ENCODE measurements at places on chromosomes 7 and 10.

GRCh38 chr7:45176886-45177731 lies 19.5 kb downstream of the RAMP3 start:
- no peak for DNase-seq

GRCh38 chr10:24519950-24520349 lies 203.7 kb downstream of the ARHGAP21 start:
- peak; percentile 1 for DNase-seq

- DNase-seq: no peak
These were observed 18.6 kb upstream of the DNAJB6 start for GRCh38 chr7:157318015-157318706.

- no peak for DNase-seq
These were observed 105.7 kb downstream of the SNX10 start for GRCh38 chr7:26397332-26397731.

All from stimulated activated naive CD4-positive, alpha-beta T cell treated with Interleukin-2 at 50 U/mL for 16 hours (primary cell).